Effector memory CD4-positive, alpha-beta T cell (primary cell): ENCODE measurements at places on chromosomes 7 and 10.
A peak's percentile ranks its signal among the peaks of the same experiment; 100 is the strongest.

GRCh38 chr7:135910393-135911036 lies 66.6 kb downstream of the MTPN start:
- DNase-seq, result no peak

DNA sequence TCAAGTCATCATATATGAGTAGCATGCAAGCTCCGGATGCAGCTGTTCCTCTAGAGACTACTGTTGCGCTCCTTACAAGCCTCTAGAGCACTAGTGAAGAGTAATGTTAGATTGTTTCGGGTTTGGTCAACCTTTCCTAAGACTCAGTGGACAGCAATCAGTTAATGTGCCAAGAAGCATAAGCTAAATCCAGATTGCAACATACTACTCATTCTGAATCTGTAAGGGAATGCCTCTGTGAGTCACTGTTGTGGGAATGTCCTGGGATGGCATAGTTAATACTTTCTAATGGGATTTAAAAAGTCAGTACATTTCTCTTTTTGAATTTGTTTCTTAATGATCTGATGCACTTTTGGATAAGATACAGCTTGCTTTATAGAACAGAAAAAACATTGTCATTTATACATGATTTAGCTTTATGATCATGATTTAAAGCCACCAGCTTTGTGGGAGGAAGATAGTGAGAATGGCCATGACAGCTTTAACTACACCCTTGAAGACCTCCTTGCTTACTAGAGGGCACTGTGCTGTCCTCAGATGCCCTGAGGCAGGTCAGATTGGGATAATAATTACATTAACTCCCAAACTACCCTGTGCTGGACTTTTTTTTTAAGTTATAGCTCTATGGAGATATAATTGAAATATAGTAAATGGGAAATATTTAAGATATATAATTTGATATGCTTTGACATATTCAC lies 138.4 kb downstream of the SDK1 start:
- DNase-seq, result no peak

GRCh38 chr10:131689954-131690757 lies 210.7 kb upstream of the PPP2R2D start:
- no peak for DNase-seq

DNA sequence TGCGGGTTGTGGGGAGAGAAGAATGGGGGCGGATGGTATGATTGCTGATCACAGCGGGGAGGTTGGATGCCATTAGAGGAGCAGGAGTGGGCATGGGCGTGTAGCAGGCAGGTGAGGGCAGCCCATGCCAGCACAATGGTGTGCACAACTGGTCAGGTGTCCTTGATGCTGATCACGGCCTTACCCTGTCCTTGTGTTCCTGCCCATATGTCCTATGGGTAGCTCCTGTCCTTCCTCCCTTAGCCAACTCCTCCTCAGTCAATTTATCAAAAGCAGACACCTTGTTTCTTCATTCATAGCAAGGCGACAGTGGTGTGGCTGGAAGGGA lies 30.7 kb downstream of the WDR86 start:
- no peak for DNase-seq

- no peak for DNase-seq
Observed at GRCh38 chr7:7933915-7934526, 34.6 kb upstream of the GLCCI1 start.

GRCh38 chr10:28367929-28368484 lies 65.1 kb upstream of the MPP7 start:
- peak; percentile 19 for DNase-seq
